ENCODE measurements at places on chromosomes 3 and 15. TPM values are rescaled to one million over a fixed set of nuclear protein-coding genes. Genes with fewer than 3 reads are reported as not detected.
A peak's percentile ranks its signal among the peaks of the same experiment; 100 is the strongest.

ANKRD28 gene
- 71.6 TPM for total RNA-seq

DNA sequence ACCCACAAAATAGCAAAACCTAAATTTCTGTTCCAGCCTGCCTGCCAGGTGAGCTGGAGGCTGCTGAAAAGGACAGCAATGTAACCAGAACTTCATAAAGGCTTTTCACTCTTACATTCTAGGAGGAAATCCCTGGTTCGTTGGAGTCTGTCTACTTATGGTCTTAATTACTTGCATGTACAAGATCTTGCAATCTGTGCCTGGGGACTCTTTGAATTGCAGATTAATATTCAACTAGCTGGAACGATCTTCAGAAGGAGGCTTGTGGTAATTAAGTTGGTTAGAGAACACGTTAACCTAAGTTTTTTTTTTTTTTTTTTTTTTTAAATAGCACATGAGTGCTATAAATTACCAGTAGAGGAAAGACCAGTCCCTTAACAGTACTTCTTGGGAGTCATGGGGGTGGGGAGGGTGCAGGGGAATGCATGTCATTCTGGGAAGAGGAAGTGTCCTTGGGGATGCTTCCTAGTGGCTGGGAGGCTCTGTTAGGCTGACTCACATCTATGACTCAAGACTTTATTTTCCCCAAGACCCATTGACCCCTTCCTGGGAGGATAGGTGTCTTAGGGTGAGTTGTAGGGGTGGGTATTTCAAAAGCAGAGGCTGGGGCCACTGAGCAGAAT, 139.8 kb downstream of the RAB11A start:
- DNase-seq: no peak

DNA sequence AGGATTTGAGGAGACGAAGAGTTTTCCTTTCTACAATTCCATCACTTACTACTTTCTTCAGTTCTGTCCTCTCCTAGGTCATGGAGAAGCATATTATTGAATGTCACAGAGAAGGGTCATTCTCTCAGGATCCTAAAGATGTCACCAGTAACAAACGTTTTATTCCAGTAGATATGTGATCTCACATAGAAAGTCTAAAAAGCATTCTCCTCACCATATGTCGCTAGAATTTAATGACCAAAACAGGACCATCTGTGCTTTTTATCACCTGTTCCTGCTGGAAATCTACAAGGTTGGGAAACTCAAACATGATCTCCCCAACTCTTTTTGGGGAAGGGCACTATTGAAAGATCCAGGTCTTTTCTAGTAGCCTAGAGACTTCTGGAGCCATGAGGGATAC, 24.0 kb upstream of the FRMD5 start:
- DNase-seq: peak; percentile 4

- no peak for DNase-seq
These were observed 45.4 kb downstream of the EPHB1 start for GRCh38 chr3:134840459-134840858.

DNA sequence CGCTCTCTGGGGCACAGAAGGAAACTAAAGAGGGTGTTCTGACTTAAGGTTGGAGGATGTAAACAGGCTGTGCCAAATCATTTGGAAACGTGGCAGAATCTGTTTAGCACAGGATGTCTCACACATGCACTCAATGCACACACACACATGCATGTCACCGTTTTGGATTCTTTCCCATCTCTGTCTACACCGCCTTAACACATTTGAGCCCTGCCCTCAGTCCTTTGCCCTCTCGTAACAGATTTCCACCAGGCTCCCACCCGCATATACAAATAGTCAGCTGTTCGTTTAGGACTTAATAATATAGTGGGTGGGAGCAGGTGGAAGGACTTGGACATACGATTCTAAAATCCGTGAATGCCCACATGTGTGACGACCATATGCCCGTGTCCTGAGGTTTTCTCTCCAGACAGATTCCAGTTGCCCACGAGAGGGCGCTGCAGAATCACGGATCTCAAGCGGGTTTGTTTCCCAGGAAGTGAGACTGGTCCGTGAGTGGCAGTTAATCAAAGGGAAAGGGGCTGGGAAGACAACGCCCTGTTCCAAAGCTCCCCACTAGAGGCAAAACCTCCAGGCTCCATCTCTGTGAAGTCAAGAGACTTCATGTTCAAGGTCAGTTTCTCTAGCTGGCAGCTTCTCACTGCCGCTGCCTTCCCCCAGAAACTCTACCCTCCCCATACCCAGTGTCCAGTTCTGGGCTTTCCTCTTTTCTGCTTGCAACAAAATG, 44.5 kb downstream of the NOX5 start:
- DNase-seq: peak; percentile 89

DNA sequence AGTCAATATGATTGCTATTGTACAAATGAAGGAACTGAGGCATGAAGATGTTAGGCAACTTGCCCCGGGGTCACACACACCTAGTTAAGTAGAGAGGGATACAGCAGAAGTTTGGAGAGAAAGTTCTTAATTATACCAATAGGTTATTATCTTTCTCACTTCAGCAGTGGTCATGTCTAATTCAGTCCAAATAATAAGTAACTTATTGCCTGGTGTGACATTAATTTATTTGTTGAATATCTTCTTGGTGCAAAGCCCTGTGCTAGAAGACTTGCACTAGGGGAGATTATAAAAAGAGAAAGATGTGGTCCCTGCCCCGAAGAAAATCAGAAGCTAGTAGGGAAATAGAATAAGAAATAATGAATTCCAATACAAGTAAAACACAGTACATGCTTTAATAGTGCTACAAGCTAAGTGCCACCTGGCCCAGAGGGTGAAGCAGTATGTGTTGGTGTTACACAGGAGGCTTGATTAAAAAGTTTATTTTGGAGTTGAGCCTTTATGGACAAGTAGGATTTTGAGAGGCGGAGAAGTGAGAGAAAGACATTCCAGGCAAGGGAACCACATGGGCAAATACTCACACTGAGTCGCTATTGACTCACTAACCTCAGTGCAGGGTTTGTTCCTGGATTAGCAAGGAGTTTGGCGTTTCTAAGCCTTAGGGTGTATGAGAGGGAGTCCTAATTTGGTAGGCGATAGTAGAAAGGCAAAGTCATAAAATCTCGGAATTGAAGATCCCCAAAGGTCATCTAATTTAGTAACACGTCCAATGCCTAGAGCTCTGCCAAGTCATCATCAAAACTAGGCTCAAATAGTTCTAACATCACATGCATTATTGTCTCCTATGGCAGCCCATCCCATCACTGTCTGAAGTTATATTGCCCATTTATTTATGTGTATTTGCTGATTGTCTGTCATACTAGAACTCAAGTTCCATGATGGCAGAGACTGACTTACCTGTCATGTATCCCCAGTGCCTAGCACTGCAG, 19.2 kb upstream of the GSK3B start:
- DNase-seq: no peak

DNA sequence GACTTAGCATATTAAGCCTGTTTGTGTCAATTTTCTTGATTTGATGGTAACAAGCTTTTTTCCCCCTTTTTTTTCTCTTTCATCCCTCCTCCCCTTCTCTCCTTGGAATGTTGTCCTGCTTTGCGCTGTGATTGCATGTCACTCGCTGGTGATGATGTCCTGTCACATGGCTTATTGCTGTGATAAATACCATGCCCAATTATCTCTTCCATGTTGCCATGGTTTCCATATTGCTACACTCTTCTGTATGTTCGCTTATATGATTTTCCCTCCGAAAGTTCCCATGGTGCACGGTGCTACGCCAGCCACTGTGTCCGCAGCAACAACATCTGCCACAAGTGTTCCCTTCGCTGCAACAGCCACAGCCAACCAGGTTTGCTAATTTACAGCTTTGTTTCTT, 187.3 kb downstream of the MBNL1 start:
- DNase-seq: no peak

DNA sequence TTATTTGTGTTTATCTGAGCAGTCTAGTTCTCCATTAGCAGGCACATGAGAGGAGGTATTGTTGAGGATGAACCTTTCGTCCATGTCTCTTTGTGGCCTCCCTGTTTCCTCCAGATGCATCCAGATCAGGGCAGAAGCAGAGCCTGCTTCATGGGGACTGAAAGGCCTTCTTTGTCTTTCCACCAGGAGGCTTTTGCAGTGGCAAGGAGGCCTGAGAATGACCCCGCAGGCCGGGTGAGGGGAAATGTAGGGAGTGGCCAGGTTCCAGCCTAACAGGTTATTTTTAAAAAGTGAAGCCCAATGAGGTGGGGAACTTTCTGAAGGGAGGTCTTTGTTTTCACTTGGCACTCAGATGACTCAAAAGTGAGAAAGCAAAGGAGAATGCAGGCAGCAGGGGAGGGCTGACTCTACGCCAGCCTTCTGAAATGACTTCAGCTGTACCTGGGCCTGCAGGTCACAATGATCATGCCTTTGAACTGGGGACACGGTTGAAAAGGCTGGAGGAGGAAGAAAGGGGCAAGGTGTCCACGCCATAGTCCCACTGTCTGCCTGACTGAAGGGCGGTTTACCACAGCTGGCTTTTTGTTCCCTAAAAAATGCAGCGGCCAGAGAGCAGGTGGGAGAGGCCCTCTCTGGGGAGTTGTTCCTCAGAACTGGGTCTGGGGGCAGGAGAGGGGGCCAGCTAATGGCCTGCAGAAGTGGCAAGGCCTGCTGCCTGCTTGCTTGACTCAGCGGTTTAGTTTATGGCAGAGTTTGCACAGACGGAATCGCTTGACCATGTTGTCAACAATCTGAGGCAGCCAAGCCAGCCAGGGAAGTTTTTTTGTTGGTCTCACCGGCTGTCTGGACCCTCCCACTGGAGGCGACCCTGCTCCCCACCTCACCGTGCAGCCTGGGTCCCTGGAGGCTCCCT, 28.7 kb downstream of the CMTM7 start:
- DNase-seq: peak; percentile 47

MAP2K5 gene
- total RNA-seq: 4.3 TPM

TNIK gene
- total RNA-seq: 0.16 TPM

DNA sequence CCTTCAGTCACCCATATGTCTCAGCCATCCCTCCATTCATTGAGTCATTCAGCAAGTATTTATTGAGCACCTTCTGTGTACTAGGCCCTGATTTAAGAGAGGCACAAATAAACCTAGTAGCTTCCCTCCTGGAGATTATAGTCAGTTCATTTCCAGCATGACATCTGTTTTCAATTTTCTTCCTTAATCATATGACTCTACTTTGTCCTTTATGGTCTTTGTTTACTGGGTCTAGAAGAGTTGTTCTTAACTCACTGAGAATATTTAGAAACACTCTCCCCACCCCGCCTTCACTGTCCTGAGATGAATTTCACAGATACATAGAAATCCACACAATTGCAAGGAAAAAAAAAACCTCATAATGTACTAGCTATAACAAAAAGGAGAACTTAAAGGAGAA, 44.8 kb upstream of the ADAMTS9 start:
- peak; percentile 22 for DNase-seq

SNRPN gene
- 104 TPM for total RNA-seq

GPR15 gene
- total RNA-seq: not detected

P3H2 gene
- total RNA-seq: 166 TPM

DNA sequence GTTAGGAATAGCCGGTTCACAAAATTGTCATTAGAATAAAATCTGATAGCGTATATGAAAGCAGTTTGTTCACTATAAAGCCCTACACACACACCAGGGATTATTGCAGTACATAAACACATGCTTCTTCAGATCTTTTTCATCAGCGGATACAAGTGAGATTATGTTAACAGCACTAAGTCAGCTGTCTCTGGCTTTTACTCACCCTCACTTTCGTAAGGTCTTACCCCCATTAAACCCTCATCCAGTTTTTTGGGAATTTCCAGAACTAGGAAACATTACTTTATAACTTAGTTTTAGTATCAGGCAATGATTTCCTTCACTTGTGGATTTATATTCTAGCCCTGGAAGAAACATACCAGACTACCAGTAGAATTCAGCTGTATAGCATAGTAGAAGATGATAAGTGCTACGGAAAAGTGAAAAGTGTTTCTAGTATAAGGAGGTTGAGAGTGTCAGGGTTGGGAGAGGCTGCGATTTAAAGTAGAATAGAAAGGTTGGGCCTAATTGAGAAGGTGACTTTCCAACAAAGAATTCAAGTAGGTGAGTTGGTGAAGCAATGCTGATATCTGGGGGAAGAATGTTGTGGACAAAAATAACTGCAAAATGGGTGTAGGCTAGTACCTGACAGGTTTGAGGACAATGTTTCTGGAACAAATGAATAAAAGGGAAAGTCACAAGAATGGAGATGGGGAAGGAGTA, 22.7 kb downstream of the TMEM207 start:
- DNase-seq: no peak

- DNase-seq: no peak
These were observed 5.5 kb downstream of the FGF7 start for GRCh38 chr15:49428409-49429095.

C3orf38 gene
- total RNA-seq: 19.0 TPM

FAH gene
- total RNA-seq: 41.5 TPM

GRCh38 chr3:147377412-147378367, 28.7 kb downstream of the ZIC4 start:
- no peak for DNase-seq

GRCh38 chr3:25854635-25855034, 64.7 kb downstream of the OXSM start:
- no peak for DNase-seq

ECE2 gene
- not detected for total RNA-seq

- no peak for DNase-seq
These were observed 490.9 kb downstream of the ZBBX start for GRCh38 chr3:166889241-166889640.

CIDEC gene
- not detected for total RNA-seq

CPNE4 gene
- total RNA-seq: not detected

DNA sequence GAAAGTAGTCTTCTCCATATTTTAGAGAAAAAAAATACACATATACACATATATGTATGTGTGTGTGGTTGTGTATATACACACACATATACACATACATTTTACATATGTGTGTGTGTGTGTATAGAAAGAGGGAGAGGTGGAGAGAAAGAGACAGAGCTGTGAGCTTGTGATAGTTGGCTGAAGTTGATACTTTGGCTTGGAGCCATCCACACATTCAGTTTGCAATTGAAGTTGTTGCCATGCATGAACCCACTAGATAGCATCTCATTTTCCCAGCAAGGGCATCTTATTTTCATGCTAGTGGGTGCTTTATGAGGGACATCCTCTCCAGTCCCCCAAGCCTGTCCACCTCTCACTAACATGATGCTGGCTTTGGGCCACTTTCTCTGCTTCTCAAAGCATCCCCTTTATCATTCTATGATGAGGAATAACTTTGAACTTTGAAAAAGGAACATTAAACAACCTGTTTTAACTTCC, 228.6 kb downstream of the ZNF621 start:
- DNase-seq: no peak

MFGE8 gene
- total RNA-seq: 149 TPM

GRCh38 chr15:75460646-75461045, 9.2 kb upstream of the SIN3A start:
- DNase-seq: no peak

BCHE gene
- total RNA-seq: not detected

GRCh38 chr3:11808231-11808630, 38.5 kb downstream of the TAMM41 start:
- no peak for DNase-seq
